ENCODE measurements at places on chromosomes 11 and 22.

- no peak for DNase-seq
Measured at GRCh38 chr11:107562647-107563208, 2.8 kb downstream of the ALKBH8 start.

DNA sequence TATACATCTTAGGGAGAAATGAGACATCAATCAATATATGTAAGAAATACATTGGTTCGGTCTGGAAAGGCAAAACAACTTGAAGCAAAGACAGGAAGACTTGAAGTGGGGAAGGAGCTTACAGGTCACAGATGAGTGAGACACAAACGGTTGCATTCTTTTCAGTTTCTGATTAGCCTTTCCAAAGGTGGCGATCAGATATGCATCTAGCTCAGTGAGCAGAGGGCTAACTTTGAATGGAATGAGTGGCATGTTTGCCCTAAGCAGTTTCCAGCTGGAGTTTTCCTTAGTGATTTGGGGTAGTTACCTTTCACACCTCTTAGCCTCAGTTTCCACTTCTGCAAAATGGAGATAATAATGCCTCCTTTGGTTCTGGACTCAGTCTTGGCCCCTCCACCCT lies 15.8 kb downstream of the LHFPL7 start:
- DNase-seq, result no peak

- DNase-seq, result no peak
Measured at GRCh38 chr22:36998620-36999351, 20.5 kb downstream of the TST start.

GRCh38 chr11:34605481-34606325 lies 15.2 kb upstream of the EHF start:
- no peak for DNase-seq

GRCh38 chr11:35063488-35063931 lies 75.5 kb upstream of the CD44 start:
- no peak for DNase-seq

DNA sequence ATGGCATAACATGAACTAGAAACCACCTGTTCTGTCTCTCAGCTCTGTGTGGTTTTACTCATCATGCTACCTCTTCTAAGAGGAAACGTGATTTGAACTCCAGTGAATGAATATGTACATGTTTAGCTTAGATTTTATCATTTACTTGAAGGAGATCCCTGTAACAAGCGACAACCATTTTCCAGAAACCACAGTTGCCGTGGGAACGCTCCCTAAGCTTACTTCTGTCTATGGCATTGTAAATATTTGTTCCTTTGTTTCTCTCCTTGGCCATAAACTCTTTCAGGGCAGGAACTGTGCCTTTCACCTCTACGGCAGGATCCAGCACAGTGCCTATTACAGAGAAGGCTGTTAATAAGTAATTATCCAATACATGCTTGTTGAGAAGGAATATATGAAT lies 17.1 kb upstream of the TPH1 start:
- DNase-seq, result no peak

GRCh38 chr11:24413391-24413790 lies 83.5 kb upstream of the LUZP2 start:
- no peak for DNase-seq

GRCh38 chr11:67240576-67241389 lies 25.5 kb upstream of the GRK2 start:
- DNase-seq, result no peak

DNA sequence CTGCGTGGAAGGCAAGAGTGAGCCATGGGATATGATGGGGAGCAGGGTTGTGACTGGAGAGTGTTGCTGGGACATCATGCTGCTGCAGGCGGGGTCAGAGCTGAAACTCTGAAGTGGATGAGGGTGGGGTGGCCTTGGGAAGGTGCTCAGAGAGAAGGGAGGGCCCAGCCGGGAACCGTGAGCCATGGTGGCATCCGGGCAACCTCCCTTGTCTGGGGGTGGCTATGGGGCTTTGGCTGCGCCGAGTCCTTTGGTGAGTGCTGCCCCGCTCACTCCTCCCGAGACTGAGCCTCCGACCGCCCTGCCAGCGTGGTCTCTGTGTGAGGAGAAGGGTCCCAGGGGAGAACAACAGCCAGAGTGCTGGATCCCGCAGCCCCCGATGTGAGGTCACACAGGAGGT lies 632.0 kb downstream of the BRD1 start:
- DNase-seq, result no peak

DNA sequence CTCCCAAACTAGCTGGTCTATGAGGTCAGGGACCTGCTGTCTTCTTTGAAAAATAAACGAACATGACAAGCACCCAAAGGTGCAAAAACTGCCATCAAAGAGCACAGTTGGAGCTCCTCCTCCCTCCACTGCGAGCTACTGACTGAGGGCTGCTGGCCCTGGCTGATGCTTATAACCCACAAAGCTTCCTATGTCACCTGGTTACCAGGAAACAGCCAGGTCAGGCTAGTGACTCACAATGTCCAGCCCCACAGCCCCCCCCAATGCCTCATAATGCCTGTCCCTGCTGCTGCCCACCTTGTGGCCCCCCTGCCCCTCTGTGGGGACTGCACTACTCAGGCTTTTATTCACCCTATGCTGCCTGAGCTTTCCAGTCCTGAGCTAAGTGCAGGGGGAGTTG lies at the start of gene DRICH1:
TSS of gene DRICH1 (minus strand) at position 144 of the 400 bp plus-strand sequence. CDS start 298 bp downstream, outside the sequence.
- DNase-seq, result no peak

DNA sequence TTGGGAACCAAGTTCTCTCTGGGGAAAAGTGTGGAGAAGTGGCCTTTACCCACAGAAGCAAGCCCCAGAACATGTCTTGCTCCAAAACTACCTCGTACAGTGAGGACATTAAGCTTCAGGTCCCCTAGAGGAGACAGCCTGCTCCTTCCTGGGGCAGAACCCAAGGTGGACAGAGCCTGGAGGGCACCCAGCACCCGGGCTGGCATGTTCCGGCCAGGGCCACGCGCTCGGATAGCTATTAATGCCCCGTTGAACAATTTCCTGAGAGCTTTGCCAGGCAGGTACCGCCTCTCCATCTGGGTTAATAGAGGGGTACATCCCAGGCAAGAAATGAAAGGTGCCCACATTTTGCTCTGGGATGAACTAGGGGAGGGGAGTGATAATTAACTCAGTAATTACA lies 169.0 kb upstream of the GRK3 start:
- DNase-seq, result no peak

- no peak for DNase-seq
Measured at GRCh38 chr11:60095477-60096120, 7.1 kb downstream of the MS4A2 start.

- no peak for DNase-seq
Measured at GRCh38 chr22:22070371-22070824, 87.8 kb upstream of the TOP3B start.

Data from osteocyte (in vitro differentiated cells).